Left colon (tissue), 2 donors: ENCODE measurements at places on chromosomes 5 and 9. TPM values are rescaled to one million over a fixed set of nuclear protein-coding genes. Genes with fewer than 3 reads are reported as not detected.

- no peak for DNase-seq
Observed at GRCh38 chr5:138369706-138370105, 17.2 kb downstream of the KDM3B start.

- DNase-seq, result peak; percentile 26
Observed at GRCh38 chr9:89426384-89426961, 71.4 kb downstream of the SEMA4D start.

DNA sequence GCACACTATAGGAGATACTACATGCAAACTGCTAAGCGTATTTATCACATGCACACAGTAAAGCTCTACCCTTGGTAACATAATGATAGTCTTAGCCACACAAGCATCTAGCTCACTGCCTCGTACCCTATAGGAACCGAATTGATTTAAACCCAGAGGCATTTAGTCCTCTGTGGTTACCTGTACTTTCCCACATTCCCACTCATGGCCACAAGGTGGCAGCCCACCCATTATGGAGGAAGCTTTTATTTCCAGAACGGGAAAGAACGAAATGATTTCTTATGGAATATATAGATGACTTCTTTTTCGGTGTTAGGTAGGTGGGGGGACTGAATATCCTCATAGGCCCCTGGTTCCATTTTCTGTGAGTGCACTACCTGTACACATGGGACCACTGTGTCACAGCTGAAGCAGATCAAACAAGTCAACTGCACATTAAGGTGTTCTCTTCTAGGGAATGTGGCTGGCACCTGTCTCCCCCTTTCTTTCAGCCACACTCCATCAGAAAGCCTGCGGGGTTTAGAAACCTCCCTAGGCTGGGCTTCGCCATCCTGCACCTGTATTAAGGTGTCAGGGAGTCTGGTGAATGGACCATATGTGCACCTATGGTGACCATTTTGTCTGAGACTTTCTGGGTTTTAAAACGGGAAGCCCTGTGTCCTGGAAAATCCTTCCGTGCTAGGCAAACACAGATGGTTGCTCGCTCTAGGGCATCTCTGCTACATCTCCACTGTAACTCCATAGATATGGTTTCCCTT lies 313.2 kb downstream of the SLIT3 start:
- peak; percentile 83 for DNase-seq

DNA sequence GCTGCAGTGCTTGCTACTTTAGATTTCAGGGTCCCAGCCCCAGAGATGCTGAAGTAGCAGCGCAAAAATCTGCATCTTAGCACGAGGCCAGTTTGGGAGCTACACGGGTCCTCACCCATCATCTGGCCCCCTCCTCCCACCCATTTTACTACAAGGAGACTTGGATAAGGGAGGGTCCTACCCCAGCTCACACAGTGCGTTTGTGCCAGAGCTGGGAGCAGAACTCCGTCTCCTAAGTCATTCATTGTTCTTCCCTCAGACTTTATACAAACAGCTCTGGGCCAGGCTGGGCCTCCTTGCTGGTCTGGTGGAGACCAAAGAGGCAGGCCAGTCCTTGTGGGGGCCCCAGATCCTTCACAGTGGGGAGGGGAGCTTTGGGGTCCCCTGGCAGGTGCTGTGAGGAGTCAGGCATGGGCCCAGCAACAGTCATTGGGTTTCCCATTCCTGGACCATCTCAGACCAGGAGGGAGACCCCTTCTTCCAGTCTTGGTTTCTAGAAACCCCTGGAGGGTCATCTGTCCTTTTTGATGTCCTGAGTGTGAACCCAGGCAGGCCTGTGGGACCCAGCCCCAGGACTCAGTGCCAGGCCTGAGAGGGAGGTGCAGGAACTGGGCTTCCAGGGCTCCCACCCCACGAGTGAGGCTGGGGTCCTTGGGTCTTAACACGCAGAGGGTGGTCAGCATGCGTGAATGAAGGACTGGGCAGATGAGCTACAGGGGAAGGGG lies 2.3 kb upstream of the IL17B start:
- DNase-seq, result no peak

The TAS2R1 gene
- not detected for total RNA-seq

The PCDHB7 gene
- total RNA-seq, result 0.34 TPM

DNA sequence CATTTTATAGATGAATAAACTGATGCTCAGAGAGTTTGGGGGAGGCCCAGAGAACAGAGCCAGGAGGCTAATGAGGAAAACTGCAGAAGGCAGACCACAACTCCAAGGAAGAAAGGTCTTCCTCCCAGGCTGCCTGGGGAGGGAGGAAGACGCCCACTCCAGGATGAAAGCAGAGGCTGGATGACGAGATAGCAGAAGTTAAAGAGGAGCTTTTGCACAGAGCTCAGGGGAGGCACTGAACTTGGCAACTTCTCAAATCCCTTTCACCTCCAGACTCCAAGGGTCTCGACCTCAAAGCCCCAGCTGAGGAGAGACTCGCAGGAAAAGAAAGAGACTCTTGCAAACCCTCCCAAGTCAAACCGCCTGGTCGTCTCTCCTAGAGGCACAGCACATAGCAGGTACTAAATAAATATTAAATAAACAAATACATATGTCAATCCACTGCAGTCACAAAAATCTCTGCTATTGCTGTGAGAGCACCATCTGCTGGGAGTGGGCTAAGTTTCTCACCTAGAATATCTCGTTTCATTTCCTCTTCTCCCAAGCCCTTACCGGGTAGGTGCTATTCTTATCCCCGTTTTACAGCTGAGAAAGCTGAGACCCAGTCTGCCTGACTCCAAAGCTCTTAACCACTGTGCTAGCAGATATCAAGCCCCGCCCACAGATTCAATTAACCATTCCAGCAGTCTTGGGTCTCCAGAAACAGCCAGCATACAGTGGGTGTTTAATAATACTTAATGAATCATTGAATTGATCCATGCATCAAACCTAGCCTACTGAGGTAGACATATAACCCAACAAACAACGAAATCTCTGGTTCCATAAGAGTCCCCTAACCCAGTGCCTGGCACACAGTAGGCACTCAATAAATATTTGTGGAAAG lies 97.8 kb upstream of the HAND1 start:
- no peak for DNase-seq
